AG04450 (cell line): ENCODE measurements at places on chromosomes 6 and 20.

DNA sequence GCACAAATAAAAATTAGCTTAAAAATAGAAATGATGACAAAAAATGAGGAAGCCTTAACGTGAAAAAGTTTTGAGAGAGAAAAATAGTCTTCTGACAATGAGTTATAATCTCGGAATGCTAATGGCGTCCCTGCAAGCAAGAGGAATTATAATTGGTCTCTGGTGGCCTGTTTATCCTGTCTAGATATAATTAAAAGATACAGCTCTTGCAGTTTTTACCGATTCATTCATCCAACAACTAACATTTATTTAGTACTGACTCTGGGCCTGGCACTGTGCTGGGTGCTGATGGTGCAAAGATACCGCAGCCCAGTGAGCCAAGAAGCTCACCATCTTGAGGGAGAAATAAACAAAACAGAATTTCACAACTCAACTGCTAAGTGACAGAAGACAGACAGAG lies 31.6 kb upstream of the ANKRD60 start:
- no peak for DNase-seq

DNA sequence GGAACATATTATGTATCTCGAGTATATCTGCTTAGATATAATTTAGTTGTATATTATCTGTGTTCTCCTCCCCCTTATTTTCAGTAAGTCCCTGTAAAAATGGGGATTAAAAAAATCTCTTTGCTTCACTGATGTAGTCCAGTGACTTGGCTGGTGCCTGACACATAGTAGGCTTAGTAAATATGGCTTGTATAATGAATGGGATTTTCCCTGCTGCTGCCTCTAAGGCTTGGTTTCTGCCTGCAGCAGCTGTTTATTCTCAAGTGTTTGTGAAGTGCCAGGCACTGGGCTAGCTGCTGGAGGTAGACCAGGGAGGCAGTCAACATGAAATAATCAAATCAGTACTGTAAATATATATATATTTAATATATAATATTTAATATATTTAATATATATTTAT lies 1.6 kb upstream of the ZFP64 start:
- DNase-seq = no peak

DNA sequence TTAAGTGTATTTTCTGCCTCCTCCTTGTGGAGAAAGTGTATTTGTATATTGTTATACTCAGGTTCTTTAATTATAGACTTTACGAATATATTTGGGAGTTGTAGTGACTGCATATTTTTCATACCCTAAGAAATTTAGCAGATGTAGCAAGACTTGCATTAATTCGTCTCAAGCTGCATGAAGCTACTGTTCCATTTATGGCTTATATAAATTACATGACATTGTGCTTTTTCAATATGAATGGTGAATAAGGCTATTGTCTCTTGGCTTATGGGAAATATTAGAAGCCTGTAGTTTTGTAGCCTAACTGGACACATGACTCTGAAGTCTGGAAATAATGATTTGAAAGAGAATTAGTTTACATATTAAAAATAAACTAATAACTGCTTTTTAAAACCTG lies 2.4 kb downstream of the ADGRG6 start:
- no peak for DNase-seq

GRCh38 chr20:43431134-43431519 lies 26.6 kb upstream of the SRSF6 start:
- DNase-seq = no peak

GRCh38 chr6:157996918-157997702 lies 15.4 kb downstream of the SYNJ2 start:
- DNase-seq = no peak

DNA sequence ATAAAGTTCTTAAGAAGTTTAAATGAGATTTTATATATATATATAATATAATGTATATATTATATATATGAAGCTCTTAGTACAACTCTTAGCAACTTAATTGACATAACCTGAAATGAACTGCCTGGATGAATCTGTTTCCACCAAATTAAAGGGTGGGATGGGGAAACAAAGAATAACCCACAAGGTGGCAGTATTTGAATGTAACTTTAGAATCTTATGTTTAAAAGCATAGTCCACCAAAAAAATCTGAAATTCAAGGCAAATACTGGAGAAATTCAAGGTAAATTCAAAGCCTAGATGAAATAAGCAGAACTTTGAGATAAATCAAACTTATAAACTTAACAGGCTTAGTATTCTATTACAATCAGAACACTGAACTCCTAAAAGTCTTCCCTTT lies 4.4 kb upstream of the IBTK start:
- no peak for DNase-seq

DNA sequence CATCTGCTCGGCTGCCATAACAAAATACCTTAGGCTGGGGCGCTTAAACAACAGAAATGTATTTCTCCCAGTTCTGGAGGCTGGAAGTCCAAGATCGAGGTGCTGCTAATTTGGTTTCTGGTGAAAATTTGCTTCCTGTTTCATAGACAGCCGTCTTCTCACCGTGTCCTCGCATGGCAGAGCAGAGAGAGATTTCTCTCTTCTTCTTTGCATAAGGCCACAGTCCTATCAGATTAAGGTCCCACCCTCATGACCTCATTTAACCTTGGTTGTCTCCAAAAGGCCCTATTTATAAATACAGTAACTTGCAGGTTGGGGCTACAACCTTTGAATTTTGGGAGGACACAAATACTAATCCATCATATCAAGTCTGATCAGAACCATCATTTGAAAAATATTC lies 544.3 kb downstream of the KIF16B start:
- DNase-seq = no peak

GRCh38 chr6:73032586-73032985 lies 192.7 kb downstream of the KHDC1L start:
- DNase-seq = no peak

DNA sequence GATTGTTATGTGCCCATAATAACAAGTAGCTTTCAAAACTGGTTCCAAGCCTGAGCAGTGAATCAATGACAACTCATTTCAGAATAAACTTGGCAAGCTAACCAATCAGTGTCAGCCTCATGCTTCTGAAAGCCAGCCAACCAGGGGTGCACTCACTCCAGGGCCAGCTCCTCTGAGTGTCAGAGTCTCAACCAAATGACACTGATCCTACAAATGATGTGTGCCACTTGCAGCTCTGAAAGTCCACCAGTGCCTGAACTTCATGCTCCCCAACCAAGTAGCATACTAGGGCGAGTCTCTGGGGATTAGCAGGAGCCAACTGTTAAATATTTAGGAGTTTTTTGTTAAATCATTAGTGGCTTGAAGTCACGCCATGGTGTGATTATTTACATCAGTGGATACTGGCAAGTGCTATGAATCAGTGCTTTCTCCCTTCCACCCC lies 4.5 kb downstream of the IYD start:
- no peak for DNase-seq
